ENCODE measurements at places on chromosomes 6 and 20.

GRCh38 chr20:46130534-46130933, 12.4 kb downstream of the CD40 start:
- no peak for DNase-seq

GRCh38 chr6:106324726-106325335, 729 bp downstream of the ATG5 start:
- DNase-seq, result no peak

- DNase-seq, result no peak
Observed at GRCh38 chr6:142592876-142593275, 291.1 kb downstream of the ADGRG6 start.

DNA sequence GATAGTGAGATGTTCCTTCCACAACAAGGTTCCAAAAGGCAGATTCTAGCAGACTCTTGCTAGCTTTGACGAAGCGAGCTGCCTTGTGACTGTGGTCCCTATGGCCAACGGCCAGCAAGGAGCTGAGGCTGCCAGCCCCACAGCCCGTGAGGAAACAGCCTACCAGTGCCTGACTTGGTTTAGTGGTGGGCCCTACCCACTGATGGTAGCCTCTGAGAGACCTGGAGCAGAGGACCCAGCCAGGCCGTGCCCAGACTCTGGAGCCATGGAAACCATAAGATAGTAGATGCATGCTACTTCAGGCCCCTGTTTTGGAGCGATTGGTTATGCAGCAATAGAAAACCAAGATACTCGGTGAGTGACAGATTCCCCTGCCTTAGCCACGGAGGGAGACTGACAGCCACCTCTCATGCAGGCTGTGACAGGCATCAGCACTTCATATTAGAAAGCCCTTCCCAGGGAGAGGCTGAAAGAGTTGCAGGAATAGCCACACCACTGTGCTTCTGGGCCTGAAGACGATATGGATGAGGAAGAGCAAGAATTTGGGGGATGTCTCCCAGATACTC, 19.2 kb downstream of the PSMG4 start:
- no peak for DNase-seq

DNA sequence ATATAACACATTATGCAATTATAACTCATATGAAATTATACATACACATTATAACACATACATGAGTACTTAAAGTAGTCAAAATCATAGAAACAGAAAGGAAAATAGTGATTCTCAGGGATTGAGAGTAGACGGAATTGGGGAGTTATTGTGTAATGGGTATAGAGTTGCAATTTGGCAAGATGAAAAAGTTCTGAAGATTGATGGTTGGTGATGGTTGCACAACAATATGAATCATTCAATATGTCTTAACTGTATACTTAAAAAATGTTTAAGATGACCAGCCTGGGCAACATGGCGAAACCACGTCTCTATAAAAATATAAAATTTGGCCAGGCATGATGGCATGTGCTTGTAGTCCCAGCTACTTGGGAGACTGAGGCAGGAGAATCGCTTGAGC, 372.7 kb downstream of the CDKAL1 start:
- DNase-seq, result no peak

DNA sequence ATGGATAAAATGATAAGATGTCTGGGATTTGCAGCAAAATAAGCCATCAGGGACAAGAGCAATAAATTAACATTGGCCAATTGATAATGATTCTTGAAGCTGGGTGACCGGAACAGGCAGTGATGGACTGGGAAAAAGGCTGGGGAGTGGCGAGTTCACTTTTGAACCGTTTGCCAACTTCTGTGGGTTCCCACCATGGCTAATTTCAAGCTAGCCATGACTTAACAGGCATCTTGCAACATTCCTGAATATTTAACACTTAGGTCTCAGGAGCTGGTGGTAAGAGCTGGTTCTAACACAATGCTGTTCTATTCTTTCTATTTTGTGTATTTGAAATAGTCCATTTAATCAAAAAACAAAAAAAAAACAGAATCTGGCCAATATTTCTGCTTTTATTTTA, 37.6 kb upstream of the CD83 start:
- DNase-seq, result no peak

GRCh38 chr6:168452685-168453377, 11.8 kb downstream of the SMOC2 start:
- DNase-seq, result no peak

DNA sequence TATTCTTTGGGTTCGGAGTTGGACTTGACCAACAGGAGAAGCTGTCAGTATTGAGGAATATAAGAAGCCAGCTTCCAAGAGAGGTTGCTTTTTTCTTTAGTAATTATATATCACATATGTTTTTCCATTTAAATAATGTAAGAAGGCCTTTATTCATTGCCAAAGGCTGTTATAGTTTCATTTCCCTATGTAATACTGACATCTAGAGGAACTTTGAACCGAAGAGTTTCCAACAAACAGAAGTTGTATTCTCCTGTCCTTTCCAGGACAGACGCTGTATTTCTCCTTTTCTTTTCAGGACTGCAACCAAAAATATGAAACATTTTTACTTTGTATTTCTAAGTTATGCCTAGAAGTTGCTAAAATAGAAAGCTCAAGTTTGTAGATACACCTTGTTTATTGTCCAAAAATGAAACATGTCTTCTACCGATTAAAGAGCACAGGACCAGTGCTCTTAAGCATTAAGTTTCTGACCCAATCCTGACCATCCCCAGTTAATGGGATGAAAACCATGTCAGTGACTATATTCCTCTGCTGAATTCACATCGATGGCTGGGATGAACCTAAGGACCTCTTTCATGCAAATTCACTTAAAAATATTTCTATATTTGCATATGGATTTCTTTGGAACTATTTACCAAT, 55.1 kb downstream of the MYLK4 start:
- no peak for DNase-seq

DNA sequence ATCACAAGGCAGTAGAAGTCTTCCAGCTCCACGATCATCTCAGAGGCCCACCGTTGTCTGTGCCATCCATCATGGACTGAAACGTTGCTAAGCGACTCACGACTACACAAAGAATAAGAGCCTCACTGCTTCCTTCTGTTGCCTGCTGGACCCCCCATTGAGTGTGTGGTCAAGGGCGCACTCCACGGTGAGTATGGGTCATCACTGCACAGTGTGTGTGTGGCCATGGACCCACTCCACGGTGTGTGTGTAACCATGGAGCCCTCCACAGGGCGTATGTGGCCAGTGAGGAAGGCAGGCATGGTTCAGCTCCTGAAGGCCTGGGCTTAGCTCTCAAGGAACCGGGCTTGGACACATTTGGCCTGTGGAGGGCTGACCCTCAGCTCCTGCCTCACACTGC, 123.4 kb upstream of the AFDN start:
- no peak for DNase-seq

DNA sequence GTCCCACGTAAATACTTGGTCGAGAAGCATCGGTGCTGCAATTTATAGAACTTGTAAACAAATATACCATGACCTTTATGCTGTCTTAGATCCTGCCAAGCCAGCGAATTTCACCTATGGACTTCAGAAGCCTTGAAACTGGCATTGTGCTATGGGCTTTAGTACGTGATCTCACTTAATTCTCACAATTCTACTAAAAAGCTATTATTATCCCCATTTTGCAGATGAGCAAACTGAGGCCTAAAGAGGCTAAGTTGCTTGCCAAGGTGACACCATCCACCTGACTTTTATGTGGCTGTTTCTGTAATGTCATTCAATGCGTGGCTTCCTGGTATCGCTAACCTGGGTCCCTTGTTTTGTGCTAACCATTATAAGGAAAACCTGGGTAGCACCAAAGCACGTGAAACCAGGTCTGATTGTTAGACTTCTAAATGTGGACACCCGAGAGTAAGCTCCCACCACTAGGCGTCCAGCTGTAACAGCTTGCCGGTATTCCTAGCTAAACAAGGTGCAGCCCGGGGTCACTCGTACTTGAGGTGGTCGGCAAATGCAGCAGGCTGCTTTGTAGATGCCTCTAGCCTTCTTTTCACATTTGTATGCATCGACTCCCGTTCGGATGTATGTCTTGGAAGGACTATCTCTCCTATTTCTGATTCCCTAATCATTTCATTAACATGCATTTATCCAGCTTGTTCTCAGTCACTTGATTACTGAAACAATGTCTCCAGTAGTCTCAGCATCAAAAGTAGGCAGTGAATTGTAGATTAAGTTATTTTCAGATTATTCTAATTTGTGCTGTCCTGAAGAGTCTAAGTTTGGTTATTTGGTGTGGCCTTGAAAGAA, 1.1 kb downstream of the SYNJ2 start:
- DNase-seq, result no peak

DNA sequence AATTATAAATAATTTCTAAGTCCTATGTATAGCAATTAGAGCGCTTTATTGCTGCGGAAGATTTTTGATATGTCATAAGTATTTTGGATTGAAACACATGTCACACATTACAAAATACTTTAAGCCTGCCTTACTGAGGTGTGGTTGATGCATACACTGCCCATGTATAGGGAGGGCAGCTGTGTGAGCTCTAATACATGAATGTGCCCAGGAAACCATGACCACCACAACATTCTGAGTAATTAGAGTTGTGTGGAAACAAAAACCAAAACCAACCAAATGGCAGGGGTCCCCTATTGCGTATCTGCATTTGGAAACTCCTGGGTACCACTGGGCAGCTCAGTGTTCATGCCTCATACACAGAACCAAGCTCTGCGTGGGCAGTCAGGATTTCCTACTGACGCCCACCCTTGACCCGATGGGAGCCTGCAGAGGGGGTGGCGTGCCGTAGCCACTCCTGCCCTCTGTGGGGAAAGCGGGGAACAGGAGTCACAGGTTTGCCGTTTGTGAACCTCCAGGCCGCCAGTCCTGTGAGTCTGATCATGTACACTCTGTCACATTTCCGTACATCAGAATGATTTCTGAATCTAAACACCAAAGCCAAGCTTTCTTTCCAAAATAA, 50.9 kb upstream of the PDE10A start:
- DNase-seq, result no peak

DNA sequence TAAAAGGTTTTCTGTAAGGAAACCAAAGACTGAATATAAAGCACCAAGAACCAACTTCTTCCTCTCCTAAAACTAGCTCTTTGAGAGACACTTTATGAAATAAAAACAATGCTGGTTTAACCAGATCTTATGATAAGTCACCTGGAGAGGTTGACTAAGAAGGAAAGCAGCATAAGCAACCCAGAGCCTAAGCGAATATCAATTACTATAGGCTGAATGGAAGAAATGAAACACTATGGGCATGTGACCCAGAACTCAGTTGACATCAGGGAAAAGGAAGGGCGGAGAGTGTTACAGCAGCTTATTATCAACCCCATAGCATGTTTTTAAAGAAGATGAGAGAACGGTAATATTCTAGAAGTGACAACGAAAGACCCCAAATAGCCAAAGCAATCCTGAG, 94.1 kb upstream of the STMND1 start:
- no peak for DNase-seq

- DNase-seq, result no peak
Observed at GRCh38 chr6:110422444-110422822, 7.1 kb upstream of the DDO start.

- DNase-seq, result no peak
Observed at GRCh38 chr20:12395353-12395752, 477.7 kb downstream of the BTBD3 start.

- no peak for DNase-seq
Observed at GRCh38 chr20:38890497-38890818, 35.8 kb upstream of the FAM83D start.
